Activated T-cell treated with anti-CD3 and anti-CD28 coated beads, Interleukin-2, amount 50 U/mL, for 48 hours (primary cell): ENCODE measurements at places on chromosomes 7 and 10.

DNA sequence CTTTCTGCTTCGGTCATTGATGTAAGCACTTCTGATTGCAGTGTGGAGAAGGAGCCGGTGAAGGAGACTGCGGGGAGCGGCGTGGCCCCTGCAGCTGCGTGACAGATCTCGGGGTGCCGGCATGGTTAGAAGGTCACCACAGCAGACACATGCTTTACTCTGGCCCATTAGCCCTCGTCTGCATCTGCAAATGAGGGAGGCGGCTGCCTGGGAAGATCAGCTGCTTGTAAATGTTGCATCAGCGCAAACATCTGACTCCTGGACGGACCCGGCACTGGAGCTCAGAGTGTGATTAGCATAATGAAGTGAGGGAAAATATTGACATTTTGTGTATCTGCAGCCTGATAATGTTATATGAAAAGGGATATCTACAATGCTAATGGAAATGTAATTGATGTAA is 30.5 kb upstream of the MNX1 start:
- DNase-seq = no peak

- DNase-seq = no peak
These were observed 55.0 kb downstream of the GBF1 start for GRCh38 chr10:102300278-102300843.

DNA sequence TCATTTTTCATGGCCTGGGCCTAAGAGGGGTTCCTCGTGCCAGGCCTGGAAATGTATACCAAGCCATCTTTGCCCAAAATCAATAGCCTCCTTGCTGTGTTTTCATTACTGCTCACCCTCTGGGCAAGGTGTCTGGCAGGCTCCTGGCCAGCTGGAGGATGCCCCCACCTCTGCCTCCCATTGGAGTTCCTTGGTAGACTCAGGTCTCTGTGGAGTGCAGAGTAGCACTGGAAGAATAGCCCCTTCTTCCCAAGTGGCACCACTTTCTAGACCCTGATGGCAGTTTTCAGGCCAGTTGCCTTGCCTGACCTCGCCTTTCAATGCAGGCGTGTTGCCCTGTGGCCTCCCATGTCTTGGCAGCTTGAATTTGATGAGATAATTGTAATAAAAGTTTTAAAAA is 55.7 kb upstream of the AQP1 start:
- no peak for DNase-seq

- no peak for DNase-seq
These were observed 140.5 kb downstream of the FGFR2 start for GRCh38 chr10:121457729-121458128.
